ENCODE measurements at places on chromosomes 5 and 9. TPM values are rescaled to one million over a fixed set of nuclear protein-coding genes. Genes with fewer than 3 reads are reported as not detected.

DNA sequence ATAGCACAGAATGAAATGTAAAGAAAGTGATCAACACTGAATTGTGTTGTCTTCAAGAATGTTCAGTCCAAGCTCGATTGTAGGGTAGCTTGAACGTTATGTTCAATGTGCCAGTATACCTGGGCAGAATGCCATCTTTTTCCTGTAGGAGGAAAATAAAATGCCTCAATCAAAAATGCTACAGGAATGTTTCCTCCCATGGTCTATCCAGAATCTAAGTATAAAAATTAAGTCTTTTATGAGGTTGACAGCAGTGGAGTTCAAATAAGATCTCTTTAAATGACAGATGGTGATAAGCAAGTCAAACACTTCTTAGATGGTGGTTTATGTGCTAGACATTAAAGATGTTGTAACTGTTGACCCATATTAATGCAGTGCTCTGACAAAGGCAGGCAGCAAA lies 488.6 kb downstream of the CSNK1G3 start:
- DNase-seq = no peak

- peak; percentile 65 for DNase-seq
These were observed 26.2 kb upstream of the BICD2 start for GRCh38 chr9:92790542-92791527.

- no peak for DNase-seq
These were observed 9.8 kb downstream of the CEL start for GRCh38 chr9:133071484-133072150.

GRCh38 chr5:78549043-78549442 lies 99.5 kb downstream of the LHFPL2 start:
- no peak for DNase-seq

- DNase-seq = no peak
These were observed 214.4 kb downstream of the PLK2 start for GRCh38 chr5:58245476-58245840.

GRCh38 chr5:136686192-136686872 lies 321.0 kb upstream of the TRPC7 start:
- peak; percentile 40 for DNase-seq

- DNase-seq = peak; percentile 19
These were observed 2.8 kb downstream of the ST8SIA4 start for GRCh38 chr5:100900142-100900795.

GRCh38 chr5:1754531-1755220 lies 45.0 kb downstream of the MRPL36 start:
- DNase-seq = no peak

DNA sequence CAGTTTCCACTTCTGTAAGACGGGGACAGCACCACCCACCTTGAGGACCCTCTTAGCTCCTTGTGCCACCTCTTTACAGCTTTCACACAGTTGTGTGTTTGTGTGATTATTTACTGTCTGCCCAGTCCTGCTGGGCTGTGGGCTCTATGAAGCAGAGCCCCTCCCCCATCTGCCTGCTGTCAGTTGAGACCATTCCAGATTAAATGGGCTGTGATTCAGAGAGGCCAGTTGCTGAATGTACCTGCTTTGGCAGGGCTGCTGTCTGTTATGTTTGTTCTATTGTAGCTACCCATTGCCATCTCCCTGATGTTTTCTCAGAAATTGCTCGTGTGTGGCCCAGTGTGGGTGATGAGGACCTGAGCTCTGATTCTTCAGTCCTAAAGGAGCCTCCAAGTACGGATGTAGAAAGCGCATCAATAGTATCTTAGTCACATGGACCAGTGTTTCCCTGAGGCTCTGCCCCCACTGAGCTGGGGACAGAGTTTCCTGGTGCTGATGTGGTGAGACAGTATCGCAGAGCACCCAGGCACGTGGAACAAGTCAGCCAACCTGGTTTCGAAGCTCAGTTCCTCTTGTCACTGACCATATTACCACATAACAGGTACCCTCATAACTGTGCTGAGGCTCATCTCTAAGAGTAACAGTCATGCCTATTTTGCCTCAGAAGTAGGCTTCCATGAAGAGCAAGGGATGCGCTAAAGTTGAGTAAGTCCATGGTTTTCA lies 3.7 kb downstream of the ANGPTL2 start:
- DNase-seq = no peak

DNA sequence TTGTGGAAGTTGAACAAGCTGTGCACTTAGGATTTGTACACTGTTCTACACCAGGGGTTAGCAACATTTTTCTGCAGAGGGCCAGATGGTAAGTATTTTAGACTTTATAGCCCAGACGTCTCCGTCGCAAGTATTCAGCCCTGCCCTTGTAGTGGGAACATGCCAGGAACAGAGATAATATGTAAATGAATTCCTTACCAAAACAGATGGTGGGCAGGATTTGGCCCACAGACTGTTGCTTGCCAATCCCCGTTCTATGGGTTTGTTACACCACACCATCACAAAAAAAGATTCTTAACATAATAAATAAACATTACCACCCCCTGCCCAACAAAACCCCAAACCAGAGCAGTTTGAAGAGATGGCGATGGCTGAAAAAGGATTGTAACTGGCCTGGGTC lies 74.3 kb downstream of the AMBP start:
- no peak for DNase-seq

GRCh38 chr9:127509955-127510299 lies 58.6 kb downstream of the LRSAM1 start:
- no peak for DNase-seq

- no peak for DNase-seq
These were observed 58.1 kb upstream of the SV2C start for GRCh38 chr5:76025069-76025468.

DNA sequence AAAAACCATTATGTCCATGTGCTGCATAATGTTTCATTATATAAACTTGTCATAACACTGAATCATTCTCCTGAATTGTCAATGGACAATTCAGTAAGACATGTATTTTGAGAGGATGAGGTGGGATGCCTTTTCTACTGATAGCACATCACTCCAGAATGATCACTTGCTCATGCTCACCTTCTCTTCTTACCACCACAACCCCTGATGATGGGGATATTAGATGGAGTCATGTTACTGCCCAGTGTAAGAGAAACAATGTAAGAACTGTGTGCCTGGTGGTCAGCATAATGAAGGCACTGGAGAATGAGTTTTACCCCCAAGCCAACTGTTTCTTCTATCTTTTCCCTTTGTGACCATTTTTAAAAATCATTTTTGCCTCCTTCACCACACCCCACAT lies 198.8 kb downstream of the ADAMTSL1 start:
- no peak for DNase-seq

GRCh38 chr5:6430418-6431028 lies 18.1 kb upstream of the UBE2QL1 start:
- no peak for DNase-seq

- DNase-seq = no peak
These were observed 3.4 kb downstream of the LRRC14B start for GRCh38 chr5:194603-195209.

DNA sequence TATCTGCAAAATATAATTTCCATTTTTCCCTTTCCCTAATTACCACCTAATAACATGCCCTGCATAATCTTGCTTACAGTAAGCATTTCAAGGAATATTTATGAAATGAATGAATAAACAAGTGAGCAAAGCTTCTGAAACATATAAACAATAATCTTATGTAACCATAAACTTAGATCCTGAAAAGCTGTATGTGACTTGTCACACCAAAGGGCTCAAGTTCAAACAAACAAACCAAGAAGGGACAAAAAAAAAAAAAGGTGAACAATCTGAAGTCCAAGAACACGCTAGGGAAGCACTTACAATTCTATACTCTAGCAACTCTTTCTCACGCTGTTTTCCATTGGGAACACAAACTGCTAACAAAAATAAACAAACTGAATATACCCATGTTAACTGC lies 36.3 kb downstream of the PLPP1 start:
- DNase-seq = no peak

DNA sequence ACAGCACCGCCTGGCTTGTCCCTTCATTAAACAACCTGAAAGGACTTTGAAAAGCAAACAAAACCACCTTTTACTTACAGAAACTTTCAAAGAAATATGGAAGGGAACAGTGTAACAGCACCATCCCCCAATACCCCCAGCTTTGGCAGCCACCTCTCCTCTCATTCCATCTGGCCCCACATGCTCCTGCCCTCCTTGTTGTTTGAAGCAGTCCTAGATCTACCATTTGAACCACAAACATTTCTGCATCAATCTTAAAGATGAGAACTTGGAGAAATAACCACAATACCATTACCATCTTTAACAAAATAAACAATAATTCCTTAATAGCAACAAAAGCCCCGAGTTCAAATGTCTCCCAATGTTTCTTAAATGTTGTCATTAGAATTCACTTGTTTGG lies 17.8 kb upstream of the COL15A1 start:
- DNase-seq = no peak

- DNase-seq = no peak
These were observed 152.0 kb downstream of the GAPVD1 start for GRCh38 chr9:125413579-125413978.

- peak; percentile 32 for DNase-seq
These were observed at the start of gene IFNW1 for GRCh38 chr9:21141427-21141882. Gene IFNW1 (minus strand): TSS chr9:21141832. CDS start chr9:21141570, 262 bp downstream.

- DNase-seq = no peak
These were observed 76.3 kb upstream of the RAPGEF1 start for GRCh38 chr9:131815970-131816873.

DNA sequence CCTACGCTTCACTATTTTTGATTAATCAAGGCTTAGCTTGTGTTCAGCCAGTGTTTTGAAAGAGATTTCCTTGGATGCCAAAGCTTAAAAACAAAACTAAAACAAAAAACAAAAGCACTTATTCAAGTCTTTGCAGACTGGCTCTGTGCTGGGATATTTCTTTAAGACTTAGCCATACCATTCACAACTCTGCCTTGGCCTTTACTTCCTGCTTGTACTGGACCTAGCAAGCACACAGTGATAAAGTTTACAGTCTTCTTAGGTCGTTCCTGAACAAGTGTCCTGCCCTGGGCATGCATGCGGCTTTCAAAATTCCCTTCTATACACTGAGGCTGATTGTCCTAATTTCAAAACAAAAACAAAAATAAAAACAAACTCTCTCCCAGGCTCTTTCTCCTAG lies 20.7 kb downstream of the FBXL17 start:
- DNase-seq = no peak

DNA sequence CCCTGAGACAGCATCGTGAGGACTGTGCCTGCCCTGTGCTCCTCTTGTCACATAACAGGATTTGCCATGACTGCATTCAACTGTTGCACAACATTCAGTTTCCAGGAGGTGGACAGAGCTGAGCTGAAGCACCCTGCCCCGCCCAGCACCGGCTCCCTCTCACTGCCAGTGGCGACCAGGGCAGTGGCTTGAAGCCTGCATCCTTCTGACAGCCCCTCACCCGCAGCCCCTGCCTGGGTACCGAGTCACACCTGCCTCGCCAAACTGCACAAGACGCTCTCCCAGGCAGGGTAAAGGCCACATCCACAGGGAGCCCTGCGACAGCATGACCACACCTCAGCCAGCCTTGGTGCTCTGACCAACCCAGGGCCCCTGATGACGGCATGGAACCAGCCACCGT lies 59.9 kb upstream of the ZNF354A start:
- peak; percentile 7 for DNase-seq

DNA sequence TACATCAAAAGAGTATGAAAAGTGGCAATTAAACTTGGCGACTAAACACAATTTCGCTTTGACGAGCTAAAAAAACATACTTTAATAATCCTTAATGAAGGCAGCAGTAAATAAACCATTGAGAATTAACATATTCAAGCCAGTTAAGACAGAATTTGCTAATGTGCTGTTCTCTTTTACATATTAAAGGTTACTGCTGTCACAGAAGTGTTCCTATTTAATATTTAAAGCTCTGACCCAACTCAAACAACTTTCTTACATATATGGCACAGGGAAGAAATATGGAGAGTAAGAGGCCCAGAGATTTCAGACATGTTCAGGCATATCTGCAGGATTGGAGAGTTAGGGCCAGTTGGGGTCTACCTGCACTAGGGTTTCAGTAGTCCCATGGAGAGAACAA lies 16.7 kb upstream of the DENND4C start:
- DNase-seq = no peak

- no peak for DNase-seq
These were observed 614.1 kb downstream of the PTPRD start for GRCh38 chr9:9998491-9999287.

DNA sequence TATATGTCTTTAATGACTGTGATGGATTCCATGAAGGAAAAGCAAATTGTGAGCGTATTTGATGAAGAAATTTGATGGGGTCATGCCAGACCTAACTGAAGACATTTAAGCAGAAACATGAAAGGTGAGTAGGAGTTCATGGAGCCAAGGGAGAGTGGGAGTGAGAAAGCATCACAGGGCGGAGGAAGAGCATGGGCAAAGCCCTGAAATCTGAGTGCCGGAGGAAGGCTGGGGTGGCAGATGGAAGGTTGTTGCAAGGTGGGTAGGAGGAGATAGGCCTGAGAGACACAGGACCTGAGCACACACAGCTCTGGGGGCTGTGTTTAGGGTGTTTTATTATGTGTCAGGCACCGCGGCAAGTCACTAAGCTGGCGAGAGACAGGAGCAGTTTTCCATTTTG lies 100.3 kb upstream of the SPOCK1 start:
- DNase-seq = no peak

DNA sequence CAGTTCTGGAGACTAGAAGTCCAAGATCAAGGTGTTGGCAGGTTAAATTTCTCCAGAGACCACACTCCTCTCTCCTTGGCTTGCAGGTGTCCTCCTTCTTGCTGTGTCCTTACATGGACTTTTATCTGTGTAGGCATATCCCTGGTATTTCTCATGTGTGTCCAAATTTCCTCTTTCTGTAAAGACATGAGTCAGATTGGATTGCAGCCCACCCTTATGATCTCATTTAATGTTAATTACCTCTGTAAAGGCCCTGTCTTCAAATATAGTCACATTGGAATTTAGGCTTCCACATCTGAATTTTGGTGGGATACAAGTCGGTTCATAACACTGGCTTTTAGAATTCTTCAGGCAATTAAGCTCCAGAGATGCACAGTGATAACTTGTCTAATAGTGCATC lies 322.2 kb upstream of the GRIA1 start:
- DNase-seq = no peak

- no peak for DNase-seq
These were observed 81.2 kb downstream of the COL27A1 start for GRCh38 chr9:114236391-114237138.

DNA sequence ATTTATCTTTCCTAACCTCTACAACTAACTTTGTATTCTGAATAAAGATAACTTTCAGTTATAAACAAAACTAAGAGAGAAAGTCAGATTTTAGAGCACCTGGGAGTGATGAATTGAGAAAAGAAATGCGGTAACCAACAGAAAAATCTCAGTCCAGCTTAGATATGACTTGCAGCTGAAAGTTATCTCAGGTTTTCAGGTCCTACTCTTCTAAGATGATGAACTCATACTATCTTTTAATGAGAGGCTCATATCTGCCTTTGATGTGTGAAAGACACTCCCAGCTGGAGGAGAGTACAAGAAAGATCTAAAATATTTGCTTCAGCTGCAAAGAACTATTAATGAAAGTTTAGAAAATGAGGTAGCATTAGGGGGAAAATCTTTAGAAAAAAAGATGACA lies 190.5 kb downstream of the DENND1A start:
- no peak for DNase-seq

PRELID2 gene
- total RNA-seq = 10.7 TPM

WNT8A gene
- total RNA-seq = not detected

IFNA2 gene
- total RNA-seq = not detected

IFNA4 gene
- not detected for total RNA-seq

PMPCA gene
- total RNA-seq = 23.6 TPM

NSG2 gene
- not detected for total RNA-seq

CDH9 gene
- not detected for total RNA-seq

QRFP gene
- total RNA-seq = not detected

PRLR gene
- total RNA-seq = 0.10 TPM

TNC gene
- 167 TPM for total RNA-seq

ADGRV1 gene
- total RNA-seq = 0.49 TPM
